Activated effector memory CD4-positive, alpha-beta T cell treated with Interleukin-2 at 50 U/mL for 16 hours (primary cell): ENCODE measurements at places on chromosomes 7 and 10.

- DNase-seq: no peak
Observed at GRCh38 chr7:92656121-92656520, 65.9 kb upstream of the FAM133B start.

DNA sequence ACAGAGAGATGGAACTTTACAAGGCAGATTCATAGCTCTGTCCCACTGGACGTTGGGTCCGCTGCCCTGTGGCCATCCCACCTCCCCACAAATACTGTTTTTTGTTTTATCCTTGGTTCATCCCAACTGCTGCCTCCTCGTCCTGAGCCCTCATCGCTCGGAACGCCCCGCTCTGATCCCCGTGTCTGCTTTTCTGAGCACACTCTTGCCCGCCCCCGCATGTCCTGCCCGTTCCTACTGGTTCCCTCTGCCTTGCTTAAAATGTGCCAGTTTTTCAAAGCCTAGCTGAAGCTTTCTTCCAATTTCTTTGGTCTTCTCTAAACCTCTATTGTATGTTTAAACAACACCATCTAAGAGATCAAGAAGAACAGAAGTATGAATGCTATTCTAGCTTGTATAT lies 19.4 kb downstream of the RNF32 start:
- no peak for DNase-seq

DNA sequence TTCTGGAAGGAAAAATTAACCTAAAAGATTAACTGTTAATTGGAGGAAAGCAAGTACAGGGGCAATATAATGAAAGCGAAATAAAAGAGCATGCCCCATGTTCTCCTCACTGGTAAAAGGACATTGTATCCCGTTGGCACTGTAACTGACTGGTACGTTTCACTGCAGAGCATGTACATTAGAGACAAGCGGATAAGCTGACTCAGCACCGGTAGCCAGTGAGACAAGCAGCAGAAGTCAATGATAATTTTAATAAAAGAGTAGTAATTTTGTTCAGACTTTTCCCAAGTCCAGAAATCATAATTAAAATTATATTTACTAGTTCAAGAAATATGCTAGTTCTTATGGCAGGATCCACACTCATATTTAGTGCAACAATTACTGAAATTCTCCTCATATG lies 161.5 kb upstream of the VWC2 start:
- DNase-seq: no peak

GRCh38 chr7:36972140-36972518 lies 247.8 kb upstream of the AOAH start:
- DNase-seq: no peak

GRCh38 chr10:48466611-48467240 lies 138.1 kb downstream of the ARHGAP22 start:
- no peak for DNase-seq

DNA sequence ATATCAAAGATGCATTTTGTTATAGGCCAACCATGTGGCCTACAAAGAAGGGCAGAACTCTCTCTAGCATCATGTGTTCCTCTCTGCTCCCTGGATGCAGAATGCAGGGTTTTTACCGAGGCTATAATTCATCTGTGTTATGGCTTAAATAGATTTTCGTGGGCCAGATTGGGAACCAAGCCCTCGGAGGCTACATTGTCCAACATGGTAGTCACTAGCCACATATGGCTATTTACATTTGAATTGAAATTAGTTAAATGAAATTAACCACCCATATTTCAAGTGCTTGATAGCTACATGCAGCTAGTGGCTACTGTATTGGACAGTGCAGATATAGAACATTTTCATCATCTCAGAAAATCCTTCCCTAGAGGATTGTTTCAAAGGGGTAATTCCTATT lies 2.8 kb downstream of the PLCE1 start:
- no peak for DNase-seq

DNA sequence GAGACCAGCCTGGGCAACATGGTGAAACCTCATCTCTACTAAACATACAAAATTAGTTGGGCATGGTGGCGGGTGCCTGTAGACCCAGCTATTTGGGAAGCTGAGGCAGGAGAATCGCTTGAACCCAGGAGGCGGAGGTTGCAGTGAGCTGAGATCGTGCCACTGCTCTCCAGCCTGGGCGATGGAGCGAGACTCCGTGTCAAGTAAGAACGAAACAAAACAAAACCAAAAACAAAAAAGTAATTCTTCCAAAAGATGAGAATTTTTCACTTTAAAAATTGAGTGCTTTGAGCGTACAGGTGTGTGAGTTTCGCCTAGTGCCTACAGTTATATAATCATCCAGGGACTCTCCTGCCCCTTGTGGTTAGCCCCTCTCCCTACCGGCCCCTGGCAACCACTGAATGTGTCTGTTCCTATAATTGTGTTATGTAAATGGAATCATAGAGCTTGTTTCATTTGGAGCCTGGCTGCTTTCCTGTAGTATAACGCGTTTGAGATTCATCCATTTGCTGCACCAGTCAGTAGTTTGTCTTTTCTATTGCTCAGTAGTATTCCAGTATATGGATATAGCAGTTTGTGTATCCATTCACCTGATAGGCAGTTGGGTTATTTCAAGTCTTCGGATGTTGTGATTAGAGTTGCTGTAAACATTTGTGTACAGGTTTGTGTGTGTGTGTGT lies 80.0 kb downstream of the RBM33 start:
- no peak for DNase-seq

GRCh38 chr10:132336064-132336746 lies 4.2 kb downstream of the LRRC27 start:
- no peak for DNase-seq

DNA sequence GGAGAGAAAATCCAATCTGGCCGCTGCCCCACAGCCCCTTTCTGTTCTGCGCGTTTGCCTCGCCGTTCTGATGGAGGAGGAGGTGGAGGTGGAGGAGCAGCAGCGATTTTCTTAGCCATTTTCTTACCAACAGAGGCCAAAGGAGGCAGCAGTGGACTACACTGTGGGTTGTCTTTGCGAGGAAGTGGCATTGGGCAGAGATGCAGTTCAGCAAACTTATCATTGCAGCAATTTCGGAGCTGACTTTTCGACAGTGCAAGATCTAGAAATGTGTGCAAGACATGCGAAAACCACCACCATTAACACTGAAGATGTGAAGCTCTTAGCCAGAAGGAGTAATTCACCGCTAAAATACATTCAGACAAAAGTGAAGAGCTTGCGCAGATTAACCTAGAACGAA lies 1.9 kb upstream of the ARL4A start:
- DNase-seq: no peak

DNA sequence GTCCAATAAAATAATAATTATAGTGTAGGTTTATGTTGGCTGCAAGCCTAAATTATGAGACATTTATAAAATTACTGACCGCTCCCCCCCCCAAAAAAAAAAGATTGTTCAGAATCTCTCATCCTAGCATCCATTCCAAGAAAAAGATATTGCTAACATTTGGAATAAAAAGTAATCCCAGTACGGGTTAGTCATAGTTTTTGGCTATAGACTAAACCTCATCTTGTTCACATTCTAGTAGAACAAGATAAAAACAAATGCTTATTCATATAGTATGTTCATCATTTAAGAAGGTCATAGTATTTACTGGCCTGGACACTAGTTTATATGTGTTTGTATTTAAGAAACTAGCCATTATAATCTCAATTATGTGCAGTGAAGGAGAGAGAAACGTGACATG lies 44.0 kb downstream of the ADK start:
- no peak for DNase-seq

- DNase-seq: no peak
Observed at GRCh38 chr7:69603351-69603750, 5.1 kb downstream of the AUTS2 start.

DNA sequence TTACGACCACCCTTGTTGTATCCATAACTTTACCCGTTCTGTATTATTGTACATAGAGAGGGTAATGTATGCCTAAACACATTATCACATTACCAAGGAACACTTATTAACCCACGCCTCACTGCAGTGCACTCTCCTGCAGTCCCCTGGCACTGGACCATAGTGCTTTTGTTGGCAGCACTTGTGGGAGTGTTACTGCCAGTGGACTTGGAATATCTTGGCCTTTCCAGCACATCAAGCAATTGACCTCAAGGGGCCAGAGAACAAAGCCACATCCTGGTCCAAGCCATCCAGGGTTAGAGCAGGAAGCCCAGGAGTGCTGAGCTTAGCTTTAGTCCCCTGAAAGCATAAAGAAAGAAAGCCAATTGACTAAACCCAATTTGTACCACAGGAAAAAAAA lies 304.2 kb downstream of the PCDH15 start:
- no peak for DNase-seq

DNA sequence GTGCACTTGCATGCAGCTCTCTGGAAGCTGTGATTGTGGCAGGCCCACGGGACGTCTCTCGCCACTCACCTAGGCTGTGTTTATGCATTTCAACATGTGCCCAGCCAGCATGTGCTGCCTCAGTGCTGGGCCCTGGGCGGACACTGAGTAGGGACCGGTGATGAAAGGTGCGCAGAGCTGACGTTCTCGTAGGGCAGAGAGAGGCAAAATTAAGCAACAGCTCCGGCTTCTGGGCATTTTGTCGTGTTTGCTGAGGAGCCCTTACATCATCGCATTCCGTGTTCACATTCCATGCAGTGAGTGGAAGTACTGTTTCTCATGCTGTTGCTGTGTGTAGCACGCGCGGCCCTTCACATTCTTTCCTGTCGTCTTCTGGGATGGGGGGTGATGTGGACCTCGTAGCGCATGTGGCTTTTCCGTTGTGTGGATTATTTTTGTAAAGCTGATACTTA lies 50.5 kb downstream of the PRF1 start:
- no peak for DNase-seq

DNA sequence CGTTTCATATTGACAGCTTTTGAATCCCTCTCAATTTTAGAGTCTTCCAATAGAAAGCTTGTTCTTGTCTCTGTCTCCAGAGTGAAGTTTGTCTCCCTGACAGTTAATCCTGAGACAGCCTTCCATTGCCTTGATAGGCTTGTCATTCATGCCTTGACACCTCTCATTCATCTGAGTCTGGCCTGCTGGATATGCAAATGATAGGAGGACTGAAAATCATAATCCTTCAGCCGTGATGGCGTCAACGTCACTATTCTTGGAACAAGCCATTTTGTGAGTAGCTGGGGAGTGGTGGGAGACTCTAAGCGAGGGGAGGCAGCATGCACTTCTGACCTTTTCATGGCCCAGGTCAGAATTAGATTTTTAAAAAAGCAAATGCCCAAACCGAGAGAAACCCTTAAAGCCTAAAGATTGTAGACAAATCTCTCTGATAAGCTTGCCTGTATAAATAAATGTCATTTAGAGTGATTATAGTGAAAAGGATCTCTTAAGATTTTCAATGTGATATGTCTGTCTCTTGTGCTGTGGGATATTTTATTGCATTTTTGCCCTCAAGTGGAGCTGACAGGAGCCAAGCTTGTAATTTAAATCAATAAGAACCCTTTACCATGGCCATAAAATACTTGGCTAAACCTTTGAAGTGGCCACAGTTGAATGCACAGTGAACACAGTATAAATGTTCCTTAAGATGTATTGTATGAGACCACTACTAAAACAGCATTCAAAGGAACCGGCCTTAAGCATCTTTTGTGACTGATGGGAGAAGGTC lies 148.8 kb downstream of the SNX10 start:
- no peak for DNase-seq

- peak; percentile 21 for DNase-seq
Observed at GRCh38 chr10:92240289-92241157, 50.4 kb downstream of the CPEB3 start.

DNA sequence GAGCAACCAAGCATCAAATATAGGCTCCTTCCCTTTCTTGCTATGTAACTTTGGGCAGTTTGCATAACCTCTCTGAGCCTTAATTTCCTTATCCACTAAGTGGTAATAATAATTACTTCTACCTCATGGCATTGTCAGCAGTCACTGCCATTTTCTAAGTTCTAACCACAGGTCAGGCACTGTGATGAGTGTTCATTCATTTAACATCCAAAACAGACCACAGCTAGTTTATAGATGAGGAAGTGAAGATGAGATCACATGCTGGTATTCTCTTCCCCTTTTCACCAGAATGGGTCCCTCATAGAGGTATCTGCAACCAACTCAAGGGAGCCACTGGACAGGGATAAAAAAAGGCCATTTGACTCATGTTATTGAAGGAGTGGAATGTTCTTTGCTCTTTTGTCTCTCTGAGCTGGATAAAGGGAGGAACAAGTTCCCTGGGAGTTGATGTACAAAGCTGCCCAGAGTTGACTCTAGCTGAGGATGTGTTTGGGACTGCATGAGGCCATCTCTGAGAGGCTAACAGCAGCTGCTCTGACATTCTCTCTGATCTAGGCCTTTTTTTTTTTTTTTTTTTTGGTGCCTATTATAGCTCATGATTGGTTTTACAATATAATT lies 65.0 kb downstream of the DNAJC12 start:
- DNase-seq: no peak

- DNase-seq: no peak
Observed at GRCh38 chr10:71131508-71132088, 80.8 kb upstream of the UNC5B start.

GRCh38 chr10:24893127-24893526 lies 59.3 kb downstream of the PRTFDC1 start:
- no peak for DNase-seq

GRCh38 chr7:140541513-140542227 lies 62.4 kb upstream of the MKRN1 start:
- DNase-seq: no peak

GRCh38 chr10:36126076-36126475 lies 484.0 kb upstream of the FZD8 start:
- DNase-seq: no peak

GRCh38 chr7:12923971-12924370 lies 236.5 kb downstream of the ARL4A start:
- no peak for DNase-seq

GRCh38 chr7:86558680-86559501 lies 84.8 kb upstream of the GRM3 start:
- no peak for DNase-seq

GRCh38 chr7:98360221-98361130 lies 40.4 kb downstream of the BAIAP2L1 start:
- DNase-seq: no peak
